ENCODE measurements at places on chromosomes 2 and 18.

GRCh38 chr2:168593713-168594112 is 137.6 kb downstream of the CERS6 start:
- no peak for DNase-seq

- DNase-seq: no peak
Measured at GRCh38 chr2:199405241-199405640, 52.5 kb downstream of the SATB2 start.

- no peak for DNase-seq
Measured at GRCh38 chr2:32933756-32934095, 13.0 kb upstream of the LTBP1 start.

DNA sequence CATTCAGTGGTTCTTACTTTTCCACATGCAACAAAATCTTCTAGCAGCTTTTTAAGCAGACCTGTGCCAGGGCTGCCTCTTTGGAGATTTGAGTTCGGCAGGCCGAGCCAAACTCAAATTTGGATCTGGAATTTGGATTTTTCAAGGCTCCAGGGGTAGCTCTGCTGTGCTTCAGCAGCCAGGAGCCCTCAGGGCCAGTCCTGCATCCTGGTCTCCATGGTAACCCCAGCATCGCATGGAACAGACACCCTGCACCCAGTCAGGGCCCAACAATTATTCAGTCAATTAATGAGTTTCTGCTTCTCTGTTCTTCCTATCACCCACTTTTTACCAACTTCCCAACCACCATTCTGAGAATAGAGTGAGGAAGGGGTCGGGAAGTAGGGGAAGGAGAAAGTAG is 30.0 kb downstream of the EN1 start:
- no peak for DNase-seq

DNA sequence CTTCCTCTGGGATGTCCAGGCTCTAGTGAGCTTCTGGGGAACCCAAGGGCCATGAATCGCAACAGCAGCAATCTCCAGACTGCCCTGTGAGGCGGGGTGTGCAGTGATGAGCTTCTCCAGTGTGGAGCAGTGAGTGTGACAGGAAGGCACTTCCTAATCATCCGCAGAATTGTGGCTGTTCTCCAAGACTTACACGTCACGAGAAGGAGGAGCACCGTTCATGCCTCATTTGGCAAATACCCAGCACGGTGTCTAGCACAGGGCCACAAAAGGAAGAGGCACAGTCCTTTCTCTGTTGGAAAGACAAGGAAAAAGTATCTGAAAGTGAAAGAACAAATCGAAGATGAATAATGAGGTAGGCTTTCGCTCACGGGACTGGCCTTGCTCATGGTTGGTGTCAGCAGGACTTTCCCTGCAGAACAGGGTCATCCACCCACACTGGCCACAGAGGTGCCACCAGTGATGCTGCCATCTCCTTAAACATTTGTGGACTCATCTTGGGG is 125.1 kb upstream of the HAAO start:
- DNase-seq: no peak

DNA sequence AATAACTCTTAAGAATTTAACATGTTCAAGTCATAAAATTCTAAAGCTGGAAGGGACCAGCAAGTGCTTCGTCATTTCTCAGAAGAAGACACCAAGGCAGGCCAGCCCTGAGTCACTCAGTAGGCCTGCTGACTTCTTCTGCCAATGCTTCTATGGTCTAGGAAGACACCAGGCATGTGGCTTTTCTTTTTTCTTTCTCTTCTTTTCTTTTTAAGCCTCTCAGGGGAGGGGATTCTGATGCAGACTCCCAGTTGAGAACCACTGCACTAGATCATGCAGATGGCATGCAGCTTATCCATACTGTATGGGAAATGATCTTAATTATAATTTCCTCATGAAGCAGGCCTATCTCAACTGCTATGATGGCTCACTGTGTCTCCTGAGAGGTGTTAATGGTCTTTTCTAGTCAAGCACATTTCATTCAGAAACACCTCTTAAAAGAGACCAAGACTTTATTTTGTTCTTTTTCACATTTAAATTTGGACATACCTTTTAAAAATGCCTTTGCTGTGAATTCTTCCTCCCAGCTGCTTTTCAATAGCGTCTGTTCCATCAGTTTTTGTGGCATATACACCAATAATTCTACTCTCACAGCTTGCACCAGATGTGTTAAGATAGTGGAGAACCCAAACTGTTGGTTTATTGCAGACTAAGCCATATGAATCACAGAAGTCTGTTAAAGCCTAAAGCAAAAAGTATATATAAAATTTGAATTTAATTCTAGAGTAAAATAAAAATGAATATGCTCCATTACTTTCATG is 11.3 kb downstream of the KCTD18 start:
- DNase-seq: no peak

GRCh38 chr18:7900091-7900490 is 333.0 kb downstream of the PTPRM start:
- no peak for DNase-seq

- no peak for DNase-seq
Measured at GRCh38 chr18:64091526-64091925, 57.4 kb downstream of the LINC00305 start.

- no peak for DNase-seq
Measured at GRCh38 chr2:37224063-37224462, 7.3 kb downstream of the CEBPZ start.

- no peak for DNase-seq
Measured at GRCh38 chr2:169104848-169105247, 35.5 kb downstream of the DHRS9 start.

DNA sequence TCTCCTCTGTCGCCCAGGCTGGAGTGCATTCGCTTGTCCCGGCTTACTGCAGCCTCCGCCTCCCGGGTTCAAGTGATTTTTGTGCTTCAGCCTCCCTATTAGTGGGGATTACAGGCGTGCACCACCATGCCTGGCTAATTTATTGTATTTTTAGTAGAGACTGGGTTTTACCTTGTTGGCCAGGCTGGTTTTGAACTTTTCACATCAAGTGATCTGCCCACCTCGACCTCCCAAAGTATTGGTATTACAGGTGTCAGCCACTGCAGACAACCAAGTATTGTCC is 1.1 kb downstream of the RPS27A start:
- DNase-seq: no peak

DNA sequence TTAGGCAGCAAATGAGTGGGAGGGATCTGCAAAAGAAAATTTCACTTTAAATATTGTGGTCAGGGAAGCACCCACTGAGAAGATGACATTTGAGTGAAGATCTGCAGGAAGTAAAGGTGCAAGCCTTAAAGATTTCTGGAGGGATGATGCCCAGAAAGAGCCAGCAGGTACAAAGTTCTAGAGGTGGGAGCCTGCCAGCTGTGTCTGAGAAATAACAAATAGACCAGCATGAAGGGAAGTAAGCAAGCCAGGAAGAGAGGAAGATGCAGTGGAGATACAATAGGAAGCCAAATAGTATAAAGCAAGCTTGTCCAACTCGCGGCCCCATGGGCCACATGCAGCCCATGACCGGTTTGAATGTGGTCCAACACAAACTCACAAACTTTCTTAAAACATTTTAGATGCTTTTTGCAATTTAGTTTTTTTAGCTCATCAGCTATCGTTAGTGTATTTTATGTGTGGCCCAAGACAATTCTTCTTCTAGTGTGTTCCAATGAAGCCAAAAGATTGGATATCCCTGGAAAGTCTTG is 489.9 kb downstream of the DCC start:
- no peak for DNase-seq

- no peak for DNase-seq
Measured at GRCh38 chr2:239945751-239946561, 79.2 kb downstream of the NDUFA10 start.

DNA sequence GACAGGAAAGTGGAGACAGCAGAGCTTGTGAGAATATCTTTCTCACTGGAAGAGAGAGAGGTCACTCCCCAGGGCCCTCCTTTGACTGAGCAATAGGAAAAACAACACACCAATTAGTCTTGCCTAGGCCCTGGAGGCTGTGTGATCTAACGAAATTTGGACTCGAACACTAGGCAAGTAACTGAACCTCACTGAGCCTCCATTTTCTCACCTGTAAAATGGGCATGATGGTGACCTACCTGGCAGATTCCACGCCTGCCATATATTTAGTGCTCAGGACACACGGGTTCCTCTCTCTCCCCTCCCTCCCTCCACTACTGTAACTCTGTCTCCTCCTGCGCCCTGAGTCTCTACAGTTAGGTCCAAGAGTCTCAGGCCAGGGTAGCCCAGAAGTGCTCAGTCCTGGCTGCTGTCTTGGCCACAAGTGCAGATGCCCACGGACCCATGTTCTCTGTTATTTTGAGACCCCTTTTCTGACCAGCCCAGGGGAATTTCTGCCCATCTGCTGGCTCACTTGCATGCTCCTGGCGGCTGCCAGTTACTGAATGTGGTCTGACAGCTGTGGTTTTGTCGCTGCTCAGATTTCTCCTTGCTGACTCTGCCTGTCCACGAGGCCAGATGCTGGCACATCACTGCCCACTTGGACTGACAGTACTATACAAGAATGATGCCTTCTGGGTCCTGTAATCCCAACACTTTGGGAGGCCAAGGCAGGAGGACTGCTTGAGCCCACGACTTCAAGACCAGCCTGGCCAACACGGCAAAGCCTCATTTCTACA is 9.6 kb upstream of the GIGYF2 start:
- no peak for DNase-seq

Data from NCI-H1105 (cell line).